ENCODE measurements at places on chromosomes 12 and 14.

GRCh38 chr14:62657376-62657775, 387.9 kb downstream of the KCNH5 start:
- DNase-seq: no peak

DNA sequence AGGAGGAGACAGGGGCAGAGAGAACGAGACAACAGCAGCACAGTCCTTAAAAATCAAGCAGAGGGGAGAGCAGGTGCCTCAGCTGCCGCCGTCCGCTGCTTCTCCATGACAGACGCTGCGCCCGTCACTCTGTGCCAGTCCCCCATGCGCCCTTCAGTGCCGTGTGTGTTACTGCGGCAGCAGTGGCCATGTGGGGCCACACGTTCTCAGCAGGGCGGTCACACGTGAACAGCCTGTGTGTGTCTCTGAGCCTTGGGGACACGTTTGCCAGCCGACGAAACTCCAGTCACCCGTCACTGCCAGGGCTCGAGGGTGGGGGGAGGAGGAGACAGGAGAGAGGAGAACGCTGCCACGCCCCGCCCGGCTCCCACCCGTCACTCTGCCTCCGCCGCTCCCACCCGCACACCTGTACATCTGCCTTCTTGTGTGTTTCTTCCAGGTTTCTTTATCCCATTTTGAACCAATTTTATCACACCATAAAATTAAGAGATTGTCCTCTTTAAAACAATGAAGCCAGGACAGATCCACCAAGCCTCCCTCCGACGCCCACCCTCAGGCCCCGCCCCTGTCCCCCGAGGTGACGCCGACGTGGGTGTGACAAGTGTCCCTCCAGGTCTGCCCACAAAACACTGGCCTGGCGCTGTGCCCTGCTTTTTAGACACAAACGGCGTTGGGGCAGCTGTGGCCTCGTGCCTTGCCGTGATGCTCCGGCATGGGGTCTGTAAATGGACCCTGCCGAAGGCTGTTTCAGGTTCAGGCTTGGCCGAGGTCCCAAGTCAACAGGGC, 58.2 kb downstream of the GALNT9 start:
- DNase-seq: no peak

- no peak for DNase-seq
Measured at GRCh38 chr12:109952873-109953272, 43.3 kb downstream of the GIT2 start.

- no peak for DNase-seq
Measured at GRCh38 chr12:113405694-113406093, 2.0 kb upstream of the SDS start.

GRCh38 chr12:12379831-12380730, 23.2 kb downstream of the BORCS5 start:
- no peak for DNase-seq

- DNase-seq: no peak
Measured at GRCh38 chr12:92488735-92489134, 214.1 kb upstream of the PLEKHG7 start.

DNA sequence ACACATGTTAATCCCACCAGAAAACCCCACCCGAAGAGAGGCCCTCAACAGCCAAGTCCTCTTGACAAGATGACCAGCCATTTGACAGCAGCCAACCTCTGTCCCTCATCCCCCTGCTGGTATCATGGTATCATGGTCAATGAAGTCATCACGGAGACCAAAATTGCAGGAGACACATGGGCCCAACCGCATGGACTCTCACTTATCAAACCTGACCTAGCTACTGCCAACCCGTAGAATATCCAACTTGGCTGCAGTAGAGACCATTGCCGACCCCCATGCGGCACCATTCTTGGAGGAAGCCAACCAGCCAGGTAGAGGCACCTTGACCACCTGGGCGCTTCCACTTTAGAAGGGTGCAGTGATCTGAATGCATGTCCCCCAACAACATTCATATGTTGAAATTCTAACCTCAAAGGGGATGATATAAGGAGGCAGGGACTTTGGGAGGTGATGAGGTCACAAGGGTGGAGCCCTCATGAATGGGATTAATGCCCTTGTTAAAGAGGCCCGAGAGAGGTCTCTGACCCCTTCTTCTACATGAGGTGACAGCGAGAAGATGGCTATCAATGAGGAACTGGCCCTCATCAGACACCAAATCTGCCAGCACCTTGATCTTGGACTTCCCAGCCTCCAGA, 33.3 kb downstream of the DIO3 start:
- no peak for DNase-seq

- no peak for DNase-seq
Measured at GRCh38 chr14:66085224-66085623, 400.9 kb upstream of the CCDC196 start.
